SHP77 (cell line): ENCODE measurements at places on chromosomes 2 and 18.

DNA sequence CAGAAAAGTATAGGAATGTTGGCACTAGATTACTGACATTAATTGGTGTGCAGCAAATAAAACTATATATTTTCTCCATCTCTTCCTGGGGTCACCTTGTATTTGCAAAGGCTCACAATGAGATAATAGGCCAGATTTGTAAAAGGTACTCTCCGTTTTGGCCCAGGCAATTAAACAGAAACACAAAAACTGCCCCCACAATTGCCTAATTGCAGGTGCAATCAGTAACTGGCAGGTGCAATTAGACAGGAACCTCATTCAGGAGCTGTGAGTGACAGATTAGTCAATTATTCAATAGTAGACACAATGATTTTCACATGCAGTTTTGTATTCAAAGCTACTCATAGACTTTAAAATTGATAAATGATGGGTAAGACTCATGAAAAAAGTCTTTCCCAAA lies 451.4 kb upstream of the ID2 start:
- no peak for DNase-seq

DNA sequence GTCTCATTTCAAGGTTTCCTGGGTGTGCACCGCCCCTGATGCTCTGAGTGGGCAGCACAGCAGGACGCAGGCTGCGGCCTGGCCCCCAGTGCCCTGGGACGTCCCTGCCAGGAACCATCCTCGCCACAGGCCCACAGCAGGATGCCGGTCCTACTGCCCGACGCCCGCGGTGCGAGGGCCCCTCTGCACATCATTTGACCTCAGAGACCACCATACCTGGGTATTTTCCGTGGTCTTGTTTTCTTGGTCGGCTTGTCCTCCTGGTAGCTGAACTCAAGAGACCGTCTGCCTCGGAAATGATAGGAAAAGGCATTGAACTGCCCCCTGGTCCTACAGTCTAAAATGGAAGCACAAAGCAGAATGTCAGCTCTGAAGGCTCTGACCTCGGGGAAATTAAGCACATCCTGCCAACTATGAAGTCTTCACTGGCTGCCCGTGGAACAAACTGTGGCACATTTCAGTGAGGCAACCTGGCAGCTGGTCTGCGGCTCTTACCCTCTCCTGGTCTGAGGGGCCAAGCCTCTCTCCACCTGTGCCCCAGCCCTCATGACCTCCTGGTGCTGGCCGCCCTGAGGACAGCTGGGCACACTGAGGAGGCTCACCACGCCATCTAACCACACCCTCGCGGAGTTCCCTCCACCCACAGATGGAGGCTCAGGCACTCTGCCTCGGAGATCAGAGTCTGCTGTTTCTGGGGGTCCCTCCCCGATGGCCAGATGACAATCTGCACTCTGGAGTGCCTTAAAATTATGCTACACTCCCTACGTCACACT lies 105.0 kb downstream of the PXDN start:
- no peak for DNase-seq

- DNase-seq, result no peak
Measured at GRCh38 chr18:41938445-41938844, 16.6 kb upstream of the PIK3C3 start.

GRCh38 chr2:7539760-7540159 lies 622.5 kb downstream of the RNF144A start:
- DNase-seq, result no peak

DNA sequence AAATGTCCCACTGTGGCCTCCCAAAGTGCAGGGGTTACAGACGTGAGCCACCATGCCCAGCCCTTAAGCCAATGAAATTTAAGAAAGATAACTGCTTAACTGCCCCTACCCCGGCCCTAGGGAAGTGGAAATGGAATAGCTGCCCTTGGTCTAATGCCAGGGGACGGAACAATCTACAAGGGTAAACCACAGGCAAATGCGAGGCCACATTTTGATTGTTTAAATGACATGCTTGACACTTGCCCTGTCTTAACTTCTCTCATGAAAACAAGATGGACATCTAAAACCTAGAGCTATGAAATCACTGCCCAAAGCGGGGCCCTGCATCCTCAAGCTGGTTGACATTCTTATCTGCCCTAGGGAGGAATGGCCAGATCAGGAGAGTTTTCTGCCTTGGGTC lies 5.5 kb upstream of the ITSN2 start:
- no peak for DNase-seq

DNA sequence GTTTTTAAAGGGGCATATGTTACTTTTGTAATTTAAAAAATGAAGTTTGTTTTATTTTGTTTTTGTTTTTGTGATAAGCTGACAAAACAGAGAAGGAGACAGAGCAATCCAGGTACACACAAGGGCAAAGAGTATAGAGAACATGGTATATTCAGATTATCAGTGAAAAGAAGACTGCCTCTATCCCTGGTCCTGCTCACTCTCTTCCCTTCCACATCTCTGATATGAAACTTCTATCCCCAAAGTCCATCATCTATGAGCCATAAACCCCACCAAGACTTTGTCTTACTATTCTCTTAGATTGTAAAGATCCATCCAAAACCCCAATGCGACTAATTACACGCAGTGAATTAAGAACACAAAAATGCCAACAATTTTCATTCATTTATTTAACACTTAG lies 16.6 kb downstream of the ROCK2 start:
- no peak for DNase-seq

DNA sequence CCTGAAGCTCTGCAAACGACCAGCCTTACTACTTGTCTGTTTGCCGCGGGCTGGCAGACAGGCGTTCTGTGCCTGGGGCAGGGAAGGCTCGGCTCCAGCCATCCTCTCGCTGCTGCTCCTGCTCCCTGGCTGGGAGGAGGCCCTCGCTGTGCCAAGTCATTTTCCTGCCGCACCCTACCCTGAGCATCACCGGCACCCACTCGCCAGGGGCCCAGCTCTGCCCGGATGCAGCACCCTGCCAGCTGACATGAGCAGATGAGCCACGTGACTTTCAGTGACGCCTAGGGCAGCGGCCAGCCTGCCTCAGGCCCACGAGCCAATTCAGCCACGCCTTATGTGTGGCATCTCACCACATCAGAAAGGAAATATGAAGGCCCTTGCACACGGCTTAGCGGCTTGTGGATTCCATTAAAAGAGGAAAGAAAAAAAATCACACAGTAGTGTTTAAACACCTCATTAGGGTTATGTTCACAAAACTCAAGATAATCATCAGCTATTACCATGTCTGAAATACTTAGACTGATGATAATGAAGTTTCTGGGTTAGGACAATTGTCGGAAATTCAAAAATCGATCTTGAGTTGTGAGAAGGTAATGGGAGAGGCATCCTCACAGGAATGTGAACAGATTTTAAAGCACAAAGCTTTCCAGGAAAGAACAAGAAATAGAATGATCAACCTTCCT lies 250.5 kb downstream of the TWIST2 start:
- DNase-seq, result no peak

- no peak for DNase-seq
Measured at GRCh38 chr18:23523429-23524212, 20.3 kb downstream of the RMC1 start.

- DNase-seq, result no peak
Measured at GRCh38 chr2:127884436-127884835, 1.3 kb downstream of the AMMECR1L start.

- DNase-seq, result peak; percentile 95
Measured at GRCh38 chr2:45009303-45009927, at the start of gene SIX2. Gene SIX2, minus strand, starts transcription at chr2:45009452. Its CDS starts 342 bp downstream, at chr2:45009110.

DNA sequence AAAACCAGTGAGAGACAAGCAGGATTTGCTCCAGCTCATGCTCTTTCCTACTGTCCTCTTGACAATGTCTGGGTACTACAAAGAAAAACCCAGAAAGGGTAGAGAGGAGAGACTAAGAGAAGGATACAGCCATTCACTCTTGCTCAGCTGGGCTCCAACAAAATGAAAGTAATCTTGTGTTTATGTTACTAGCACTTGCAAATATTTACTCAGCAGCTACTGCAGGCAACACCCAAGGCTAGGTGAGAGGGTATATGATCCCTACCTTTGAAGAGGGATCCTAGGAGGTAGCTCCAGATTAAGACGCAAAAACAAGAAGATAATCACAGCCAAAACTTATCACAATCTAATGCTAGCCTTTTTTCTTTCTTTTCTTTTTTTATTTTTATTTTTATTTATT lies 329.6 kb upstream of the ACVR2A start:
- DNase-seq, result no peak

DNA sequence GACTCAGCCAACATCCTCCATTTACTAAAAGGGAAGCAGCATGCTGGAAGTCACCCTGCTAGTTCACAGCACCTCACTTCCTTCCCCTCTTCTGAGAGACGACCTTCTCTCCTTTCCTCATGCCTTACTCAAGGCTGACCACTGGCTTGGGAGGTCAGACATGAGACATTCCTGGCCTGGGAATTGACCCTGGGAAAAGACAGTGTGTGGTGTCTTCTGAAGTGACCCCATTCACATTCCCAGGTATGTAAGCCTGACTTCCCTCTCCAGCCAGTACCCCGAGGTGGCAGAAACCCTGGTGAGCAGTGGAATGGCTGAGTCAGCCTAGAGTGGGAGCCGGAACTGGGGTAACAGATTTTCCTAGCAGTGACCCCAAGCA lies 92.4 kb downstream of the PLB1 start:
- no peak for DNase-seq

DNA sequence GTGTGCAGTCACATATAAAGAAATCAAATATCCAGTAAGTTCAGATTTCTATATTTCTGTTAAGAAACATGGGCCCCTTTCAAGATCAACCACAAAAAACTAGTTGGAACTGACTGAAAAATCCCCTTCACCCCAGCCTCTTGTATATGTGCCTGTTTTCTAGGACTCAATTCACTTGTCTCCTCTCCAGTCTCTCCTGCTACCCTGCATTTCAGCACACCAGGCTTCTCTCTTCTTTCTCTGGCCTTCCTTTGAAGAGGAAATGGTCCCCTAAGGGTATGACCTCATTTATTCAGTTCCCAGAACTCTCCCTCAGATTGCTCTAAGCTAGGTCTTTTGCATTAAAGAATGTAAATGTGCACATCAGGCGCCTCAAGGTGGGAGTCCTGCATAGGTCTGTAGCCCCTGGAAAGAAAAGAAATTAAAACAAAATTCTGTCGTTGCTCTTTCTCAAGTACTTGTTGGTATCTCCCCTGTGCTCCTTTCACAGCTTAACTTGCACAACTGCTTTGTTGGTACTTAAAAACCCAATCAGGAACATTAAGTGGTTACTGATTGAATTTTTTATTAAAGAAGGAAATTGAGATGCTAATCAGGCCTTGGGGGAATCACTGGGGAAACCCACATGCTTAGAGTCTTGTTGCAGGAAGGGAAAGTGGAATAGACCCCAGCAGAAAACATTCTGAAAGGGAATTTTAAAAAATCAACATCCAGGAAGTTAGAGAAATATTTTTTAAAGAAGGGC lies 278.4 kb downstream of the AGPS start:
- no peak for DNase-seq

DNA sequence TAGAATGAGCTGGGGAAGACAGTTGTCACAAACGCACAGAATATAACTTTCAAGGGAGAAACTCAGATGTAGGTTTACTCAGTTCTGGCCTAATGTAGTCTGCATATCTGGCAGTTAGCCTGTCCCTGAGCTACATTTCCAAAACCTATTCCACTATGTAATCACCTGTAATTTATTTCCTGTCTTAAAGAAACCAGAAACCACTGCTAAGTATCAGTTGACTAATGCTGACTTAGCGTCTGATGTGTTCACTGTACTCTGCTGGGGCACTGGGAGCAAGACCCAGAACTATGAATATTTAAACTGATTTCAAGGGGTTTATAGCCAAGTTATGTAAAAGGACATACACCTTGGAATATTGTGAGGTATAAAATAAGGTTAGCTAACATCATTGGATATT lies 1995.2 kb upstream of the PIK3C3 start:
- no peak for DNase-seq
